AG08395 (cell line): ENCODE measurements at places on chromosomes 6 and 20.

- peak; percentile 65 for DNase-seq
These were observed 20.1 kb upstream of the GCM1 start for GRCh38 chr6:53168516-53169267.

GRCh38 chr6:89215391-89215790 lies 1.8 kb downstream of the GABRR1 start:
- DNase-seq, result no peak

- DNase-seq, result no peak
These were observed 124.9 kb upstream of the TMEM170B start for GRCh38 chr6:11412616-11413015.

- no peak for DNase-seq
These were observed 155.5 kb upstream of the SLC24A3 start for GRCh38 chr20:19056909-19057308.

GRCh38 chr6:36666826-36667591 lies 11.5 kb upstream of the CDKN1A start:
- peak; percentile 93 for DNase-seq
